ENCODE measurements at places on chromosomes 4 and X.
A peak's percentile ranks its signal among the peaks of the same experiment; 100 is the strongest.

GRCh38 chrX:48460606-48461005 lies 9.5 kb downstream of the SLC38A5 start:
- DNase-seq: no peak

DNA sequence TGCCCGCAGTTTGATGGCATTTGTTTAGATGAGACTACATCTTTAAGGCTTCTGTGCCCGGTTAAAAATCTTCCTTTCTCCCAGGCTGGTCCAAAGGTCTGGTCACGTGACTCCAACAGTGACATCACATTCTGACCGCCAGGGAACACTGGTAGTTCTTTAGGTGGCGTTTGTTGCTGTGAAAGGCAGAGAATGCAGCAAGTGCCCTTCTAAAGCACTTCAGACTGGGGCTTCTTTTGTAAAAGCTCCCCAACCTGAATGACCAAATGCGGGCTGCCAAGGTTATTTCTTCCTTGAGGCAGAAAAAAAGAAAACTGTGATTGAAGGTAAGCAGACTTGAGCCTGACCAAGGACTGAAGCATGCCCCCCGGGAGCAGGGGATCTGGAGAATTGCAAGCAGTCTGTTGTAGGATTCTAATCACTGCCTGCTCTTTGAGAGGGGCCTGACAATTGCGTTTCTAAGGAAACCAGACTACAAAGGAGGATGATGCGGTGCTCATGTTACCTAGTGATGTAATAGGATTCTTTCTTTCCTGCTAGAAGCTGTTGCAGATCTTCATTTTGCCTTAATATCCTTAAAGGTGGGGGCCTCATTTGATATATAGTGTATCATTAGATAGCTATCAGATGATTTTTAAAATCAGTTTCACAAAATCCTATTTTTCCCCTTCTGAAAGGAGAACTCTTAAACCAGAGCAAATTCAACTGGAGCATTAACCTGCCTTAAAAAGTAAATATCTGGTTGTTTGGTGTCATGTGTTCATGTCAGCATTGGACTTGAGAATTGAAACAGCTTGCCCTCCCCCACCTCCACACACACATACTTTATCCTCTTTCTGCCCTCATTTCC lies 133.1 kb downstream of the AKAP4 start:
- peak; percentile 44 for DNase-seq

DNA sequence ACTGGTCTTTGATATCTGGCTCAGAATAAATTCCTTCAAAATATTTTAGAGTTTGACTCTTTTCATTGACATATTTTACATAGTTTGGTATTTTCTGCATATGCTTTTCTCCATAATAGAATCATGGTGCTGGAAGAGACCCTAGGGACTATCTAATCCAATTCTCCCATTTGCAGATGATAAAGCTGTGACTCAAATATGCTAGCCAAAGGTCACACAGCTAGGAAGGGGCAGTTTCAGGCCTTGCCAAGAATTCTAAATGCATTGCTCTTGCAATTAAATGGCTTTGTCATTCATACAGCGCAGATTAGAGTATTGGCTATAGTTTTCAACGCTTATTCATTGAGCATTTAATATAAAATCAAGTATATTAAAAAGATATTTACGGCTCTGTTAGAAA lies 374.1 kb upstream of the RASGEF1B start:
- no peak for DNase-seq

- DNase-seq: peak; percentile 53
Measured at GRCh38 chr4:165379678-165380064, 863 bp downstream of the CPE start.

- DNase-seq: no peak
Measured at GRCh38 chr4:85724791-85725563, 250.0 kb downstream of the ARHGAP24 start.

GRCh38 chr4:15054541-15054940 lies 52.3 kb downstream of the CPEB2 start:
- DNase-seq: no peak

GRCh38 chr4:4541040-4541631 lies 712 bp downstream of the STX18 start:
- DNase-seq: no peak

DNA sequence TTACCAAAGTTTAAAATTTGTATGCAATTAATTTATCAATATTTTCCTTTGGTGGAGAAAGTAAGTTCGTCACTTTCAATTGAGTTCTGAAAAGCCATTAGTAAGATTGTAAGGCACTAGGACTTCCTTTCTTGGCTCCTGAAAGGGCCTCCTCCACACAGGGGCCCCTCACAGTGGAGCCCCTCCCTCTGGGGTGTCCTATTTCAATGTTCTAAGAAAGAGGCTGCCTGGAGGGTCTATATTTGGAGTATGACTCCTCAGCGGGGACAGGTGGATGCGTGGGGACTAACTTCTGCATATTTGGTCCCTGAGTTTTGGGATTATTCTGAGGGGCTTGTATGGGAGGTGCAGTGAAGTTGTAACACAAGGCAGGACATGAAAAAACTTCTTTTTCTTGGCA lies 1.6 kb upstream of the ARMCX4 start:
- no peak for DNase-seq

DNA sequence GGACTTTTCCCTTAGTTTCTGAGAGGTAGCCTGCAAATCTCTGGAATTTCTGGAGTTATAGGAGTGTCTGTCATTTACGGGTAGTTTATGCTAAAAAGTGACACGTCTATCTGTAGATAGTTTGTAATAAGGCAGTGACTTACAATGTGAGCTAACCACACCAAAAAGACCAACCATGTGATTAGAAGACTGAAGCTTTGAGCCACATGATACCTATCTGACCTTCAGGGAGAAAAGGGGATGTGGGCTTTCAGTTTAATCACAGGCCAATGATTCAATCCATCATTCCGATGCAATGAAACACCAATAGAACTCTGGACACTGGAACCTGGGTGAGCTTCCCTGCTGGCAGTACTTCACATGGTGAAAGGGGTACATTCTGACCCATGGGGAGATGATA lies 254.6 kb upstream of the GK2 start:
- DNase-seq: no peak

GRCh38 chrX:87896057-87896456 lies 378.5 kb downstream of the KLHL4 start:
- DNase-seq: no peak

GRCh38 chr4:84952004-84952403 lies 14.5 kb downstream of the WDFY3 start:
- DNase-seq: no peak

- DNase-seq: no peak
Measured at GRCh38 chr4:81914623-81915022, 442.9 kb upstream of the RASGEF1B start.

DNA sequence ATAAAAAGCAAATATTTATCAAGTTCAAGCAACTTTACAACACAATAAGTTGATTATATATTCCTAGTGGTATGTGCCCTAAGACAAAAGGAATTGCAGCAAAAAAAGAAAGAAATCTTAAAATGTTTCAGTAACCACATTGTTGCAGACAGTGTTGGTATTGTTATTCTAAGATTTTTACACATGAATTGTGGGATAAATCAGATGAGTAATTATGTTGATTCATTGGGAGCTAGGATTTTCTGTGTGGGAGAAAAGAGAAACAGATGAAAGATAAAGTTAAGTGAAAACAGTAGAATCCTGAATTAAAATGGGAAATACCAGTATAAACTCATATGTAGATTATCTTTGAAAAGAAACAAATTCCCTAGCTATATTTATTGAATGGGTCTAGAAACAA lies 362.4 kb downstream of the PPP3CA start:
- DNase-seq: no peak

DNA sequence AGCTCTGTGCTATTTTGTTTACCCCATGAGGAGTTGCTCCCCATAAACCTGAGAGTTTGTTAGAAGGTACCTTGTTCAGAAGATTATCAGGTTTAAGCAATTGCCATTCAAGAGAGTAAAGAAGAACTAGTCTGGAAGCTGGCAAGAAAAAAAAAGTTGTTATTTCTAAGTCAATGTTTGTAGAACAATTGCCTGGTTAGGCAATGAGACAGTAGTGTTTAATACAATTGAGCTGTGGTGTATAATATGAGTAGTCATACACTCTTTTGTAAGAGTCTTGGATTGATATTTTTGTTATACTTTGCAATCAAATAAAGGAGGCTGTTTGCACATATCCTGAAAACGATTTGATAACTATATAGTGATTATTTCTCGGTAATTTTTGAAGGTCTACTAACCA lies 44.7 kb downstream of the GALNT7 start:
- no peak for DNase-seq

GRCh38 chr4:72568959-72569718 lies at the start of gene ADAMTS3:
Gene ADAMTS3 (minus strand): TSS chr4:72569221. CDS start chr4:72568762, 459 bp downstream.
- DNase-seq: peak; percentile 39

- no peak for DNase-seq
Measured at GRCh38 chr4:8763966-8764901, 107.4 kb downstream of the HMX1 start.

DNA sequence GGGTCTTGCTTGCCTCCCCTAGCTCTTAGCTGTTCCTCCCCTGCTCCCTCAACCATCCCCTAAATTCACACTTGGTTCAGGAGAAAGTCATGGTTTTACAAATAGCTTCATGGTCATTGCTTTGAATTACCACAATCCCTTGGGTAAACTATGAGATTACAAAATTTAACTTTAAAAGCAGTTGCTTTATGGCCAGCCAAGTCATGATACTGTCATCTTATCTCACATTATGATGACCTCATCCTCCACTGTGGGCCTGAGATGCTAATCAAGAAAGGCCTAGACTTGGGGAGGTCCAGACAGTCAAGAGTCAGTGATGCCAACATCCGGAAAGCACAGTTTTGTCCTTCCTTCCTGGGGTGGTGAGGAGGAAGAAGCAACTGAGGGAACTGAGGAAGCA lies 10.5 kb upstream of the FGF16 start:
- DNase-seq: no peak

DNA sequence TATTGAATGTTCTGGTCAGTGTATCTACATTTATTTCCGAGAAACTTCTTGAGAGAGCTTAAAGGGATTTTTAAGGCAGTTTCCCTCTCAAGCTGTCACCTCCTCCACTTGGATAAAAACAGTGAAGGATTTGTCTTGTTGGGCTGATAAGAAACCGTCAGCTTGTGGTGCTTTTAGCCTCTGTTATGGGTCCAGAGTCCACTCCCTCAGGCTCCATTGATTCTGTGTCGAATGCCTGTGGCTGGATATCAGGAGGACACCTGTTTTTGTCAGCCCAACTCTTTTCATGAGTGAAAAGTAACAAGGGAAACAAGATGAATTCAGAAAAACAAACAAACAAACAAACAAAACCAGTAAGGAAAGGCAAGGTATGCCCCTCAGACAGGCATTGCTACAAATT lies 12.4 kb downstream of the CLCN4 start:
- no peak for DNase-seq

- no peak for DNase-seq
Measured at GRCh38 chr4:148068065-148068911, 336.4 kb downstream of the ARHGAP10 start.

All from NCI-H1105 (cell line).